ENCODE measurements at places on chromosomes 7 and 10.

DNA sequence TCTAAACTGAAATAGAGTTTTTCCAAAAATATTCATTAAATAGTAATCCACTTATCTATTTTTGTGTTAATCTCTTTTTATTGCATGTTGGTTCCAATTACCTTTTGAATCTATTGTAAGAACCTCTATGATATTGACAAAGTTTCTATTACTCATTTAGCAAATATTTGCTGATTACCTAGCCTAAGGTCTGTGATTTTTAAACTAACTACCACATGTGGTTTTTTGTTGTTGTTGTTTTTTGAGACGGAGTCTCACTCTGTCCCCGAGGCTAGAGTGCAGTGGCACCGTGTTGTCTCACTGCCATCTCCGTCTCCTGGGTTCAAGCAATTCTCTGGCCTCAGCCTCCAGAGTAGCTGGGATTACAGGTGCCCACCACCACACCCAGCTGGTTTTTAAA is 2.0 kb upstream of the ASB13 start:
- DNase-seq = no peak

DNA sequence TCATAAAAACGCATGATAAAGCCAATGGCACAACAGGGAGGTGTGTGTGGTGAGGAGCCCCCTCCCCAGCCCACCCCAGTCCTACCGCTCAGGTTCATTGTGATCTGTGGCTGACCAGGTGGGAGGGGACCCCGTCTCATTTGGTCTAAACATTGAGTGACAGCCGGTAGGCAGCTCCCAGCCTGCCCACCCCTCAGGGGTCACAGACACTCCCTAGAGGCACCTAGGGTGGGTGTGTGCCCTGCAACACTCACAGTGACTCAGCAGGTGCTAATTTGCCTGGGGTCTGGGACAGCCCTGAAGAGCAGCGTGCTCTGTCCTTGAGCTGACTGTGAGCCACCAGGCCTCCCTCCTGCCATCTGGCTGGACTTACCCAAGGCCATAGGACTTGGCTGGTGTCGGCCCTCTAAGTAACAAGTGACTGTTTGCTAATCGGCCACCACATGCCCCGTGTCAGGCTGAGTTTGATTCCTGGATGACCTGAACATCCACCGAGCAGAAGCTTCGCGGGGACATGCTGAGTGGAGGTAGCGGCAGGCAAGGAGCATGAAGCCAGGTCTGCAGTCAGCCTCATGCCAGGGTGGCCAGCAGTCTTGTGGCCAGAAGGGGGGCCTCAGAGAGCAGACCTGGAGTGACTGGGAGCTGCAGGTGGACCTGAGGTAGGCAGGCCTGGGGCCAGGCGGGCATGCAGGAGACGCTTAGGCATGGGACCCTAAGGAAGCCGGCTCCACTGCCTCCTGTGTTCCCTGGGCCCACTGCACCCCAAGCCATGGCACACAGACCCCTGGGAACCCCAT is 282.3 kb upstream of the SHH start:
- no peak for DNase-seq

GRCh38 chr10:122112625-122113160 is 123.7 kb downstream of the TACC2 start:
- DNase-seq = peak; percentile 85

DNA sequence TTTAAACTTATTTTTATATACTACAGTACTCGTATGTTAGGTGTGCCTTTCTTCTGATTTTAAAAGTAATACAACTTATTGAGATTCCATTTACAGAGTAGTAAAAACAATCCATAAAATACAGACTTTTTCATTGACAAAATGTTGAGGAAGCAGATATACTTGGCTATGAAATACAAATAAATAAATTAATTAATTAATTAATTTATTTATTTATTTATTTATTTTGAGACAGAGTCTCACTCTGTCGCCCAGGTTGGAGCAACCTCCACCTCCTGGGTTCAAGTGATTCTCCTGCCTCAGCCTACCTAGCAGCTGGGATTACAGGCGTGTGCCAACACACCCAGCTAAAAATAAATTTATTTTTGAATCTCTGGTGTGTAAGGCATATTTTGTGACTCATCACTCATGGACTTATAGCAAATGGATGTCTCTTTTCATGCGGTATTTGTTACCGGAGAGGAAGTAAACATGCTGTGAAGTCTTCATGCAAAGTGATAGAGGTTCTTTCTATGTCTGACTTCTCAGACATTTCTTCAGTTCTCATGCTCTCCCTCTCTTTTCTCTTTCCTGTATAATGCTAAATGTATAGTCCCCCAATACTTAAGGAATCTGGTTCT is 20.2 kb upstream of the SRPK2 start:
- no peak for DNase-seq

DNA sequence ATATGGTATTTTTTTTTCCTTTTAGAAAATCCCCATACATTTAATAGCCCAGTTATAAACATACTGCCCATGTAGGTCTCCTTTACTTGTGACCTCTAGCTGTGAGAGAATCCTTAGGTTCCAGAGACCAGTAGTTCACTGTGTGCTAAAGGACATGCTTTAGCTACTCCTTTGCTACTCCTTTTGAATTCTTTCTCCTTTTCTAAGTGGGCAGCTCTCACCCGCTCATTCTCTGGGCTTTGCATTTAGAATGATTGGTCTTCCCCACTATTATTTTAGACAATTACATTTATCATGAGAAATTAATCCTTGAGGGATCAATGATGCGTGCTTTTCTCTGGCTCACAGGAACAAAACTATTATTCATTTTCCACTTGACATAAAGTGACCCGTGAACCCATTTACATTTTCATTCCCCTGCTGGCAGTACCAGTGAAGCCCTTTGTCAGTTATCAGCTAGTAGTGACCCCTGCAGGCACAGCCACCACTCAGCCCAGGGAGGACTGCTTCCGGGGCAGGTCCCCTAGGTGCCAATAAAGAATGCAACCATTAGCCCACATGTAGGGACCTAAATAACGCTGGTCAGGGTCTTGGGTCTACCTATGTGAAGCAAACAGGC is 844.3 kb downstream of the CNTNAP2 start:
- no peak for DNase-seq

DNA sequence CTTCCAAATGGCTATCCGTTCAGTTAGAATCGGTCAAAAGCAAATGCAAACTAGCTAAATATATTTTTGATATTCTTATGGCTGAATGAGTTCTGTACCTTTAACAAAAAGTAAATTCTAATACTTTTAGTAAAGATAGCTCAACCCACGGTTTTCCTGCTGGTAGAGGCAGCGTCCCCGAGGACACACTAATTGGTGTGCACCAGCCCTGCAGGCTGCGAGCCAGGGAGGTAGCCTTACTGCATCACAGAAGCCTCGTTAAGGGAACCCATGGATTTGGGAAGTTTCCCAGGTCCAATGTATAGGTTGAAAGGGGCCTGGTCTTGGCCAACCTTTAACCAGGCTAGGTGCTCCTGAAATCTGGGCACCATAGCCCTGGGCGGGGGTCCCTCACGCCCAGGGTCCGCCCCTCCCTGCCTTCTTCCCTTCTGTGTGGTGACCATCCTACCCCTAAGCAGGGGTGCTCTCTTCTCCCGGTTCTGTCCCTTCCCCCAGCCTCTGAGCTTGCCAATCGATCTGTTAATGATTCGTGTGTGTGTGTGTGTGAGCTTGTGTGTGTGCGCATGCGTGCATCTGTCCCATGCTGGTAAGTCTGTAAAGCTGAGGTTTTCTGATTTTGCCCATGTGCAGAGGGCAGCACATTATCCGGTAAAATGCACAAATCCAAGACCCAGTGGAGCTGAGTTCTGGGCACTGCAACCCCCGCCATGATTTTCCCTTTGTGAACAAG is 191.7 kb downstream of the TCERG1L start:
- DNase-seq = no peak

DNA sequence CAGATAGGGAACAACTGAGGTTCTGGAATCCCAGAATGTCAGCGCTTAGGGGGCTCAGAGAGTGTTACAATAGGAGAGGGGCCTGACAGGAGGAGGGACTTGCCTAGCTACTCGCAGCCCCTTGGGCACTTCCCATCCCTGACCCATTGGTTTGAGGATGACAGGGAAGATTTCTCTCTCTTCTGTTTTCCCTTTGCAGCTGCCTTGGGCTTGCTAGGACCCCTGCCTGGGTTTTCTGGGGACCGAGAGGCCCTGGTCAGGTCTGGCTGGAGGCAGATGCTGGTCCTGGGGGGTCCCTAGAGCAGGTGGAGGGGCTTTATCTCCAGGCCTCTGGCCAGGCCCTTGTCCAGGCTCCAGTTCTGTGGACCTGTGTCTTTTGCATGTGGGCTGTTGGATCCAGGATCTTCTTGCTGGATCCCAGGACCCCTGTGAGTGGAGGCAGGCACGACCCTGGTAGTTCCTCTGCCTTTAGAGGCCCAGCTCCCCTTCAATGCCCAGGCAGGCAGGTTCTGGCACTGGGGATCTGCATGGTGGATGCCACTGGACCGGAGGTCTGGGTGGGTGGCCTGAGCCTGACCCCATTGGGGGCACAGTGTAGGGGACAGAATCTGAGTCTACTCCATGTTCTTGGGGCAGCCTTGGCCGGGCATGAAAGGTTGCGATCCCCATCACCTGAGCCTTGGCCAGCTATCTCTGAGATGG is 26.9 kb downstream of the RAMP3 start:
- DNase-seq = no peak

DNA sequence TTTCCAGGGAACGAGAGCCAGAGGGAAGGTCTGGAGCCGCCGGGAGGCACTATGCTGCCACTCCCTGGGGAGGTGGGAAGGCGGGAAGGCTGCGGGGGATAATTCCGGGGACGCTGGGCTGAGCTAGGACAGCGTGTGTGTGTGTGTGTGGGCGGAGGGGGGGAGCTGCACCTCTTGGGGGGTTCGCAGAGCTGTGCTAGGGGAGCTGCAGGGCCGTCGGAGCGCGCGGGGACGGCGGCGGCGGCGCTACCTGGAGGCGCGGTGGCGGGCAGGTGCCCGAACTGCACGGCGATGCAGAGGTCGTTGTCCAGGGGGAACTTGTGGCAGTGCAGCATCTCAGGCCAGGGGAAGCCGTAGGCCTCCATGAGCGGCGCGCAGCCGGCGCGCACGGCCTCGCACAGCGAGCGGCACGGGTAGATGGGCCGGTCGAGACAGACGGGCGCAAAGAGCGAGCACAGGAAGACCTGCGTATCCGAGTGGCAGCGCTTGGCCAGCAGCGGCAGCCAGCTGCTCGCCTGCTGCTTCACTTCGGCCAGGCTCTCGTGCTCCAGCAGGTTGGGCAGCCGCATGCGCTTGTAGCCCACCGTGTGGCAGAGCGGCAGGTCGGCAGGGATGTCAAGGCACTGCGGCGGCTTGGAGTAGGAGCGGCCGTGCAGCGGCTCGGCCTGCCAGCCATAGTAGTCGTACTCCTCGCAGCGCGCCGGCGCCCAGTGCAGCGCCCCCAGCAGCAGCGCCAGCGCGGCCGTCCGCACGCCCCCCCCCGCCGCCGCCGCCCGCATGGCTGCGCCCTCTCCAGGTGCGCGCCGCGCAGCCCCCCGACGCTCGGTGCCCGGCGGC is 526 bp downstream of the SFRP5 start:
- DNase-seq = no peak

GRCh38 chr7:30968294-30968693 is 4.5 kb downstream of the GHRHR start:
- DNase-seq = no peak

GRCh38 chr10:114545071-114545470 is 113.0 kb downstream of the ABLIM1 start:
- peak; percentile 56 for DNase-seq

GRCh38 chr7:16234493-16235146 is 186.7 kb downstream of the CRPPA start:
- no peak for DNase-seq

- DNase-seq = no peak
Measured at GRCh38 chr10:104342941-104343411, 4.7 kb upstream of the ITPRIP start.

GRCh38 chr10:125156196-125156595 is 4.2 kb downstream of the CTBP2 start:
- no peak for DNase-seq

GRCh38 chr7:75637854-75638593 is 100.7 kb downstream of the HIP1 start:
- no peak for DNase-seq

DNA sequence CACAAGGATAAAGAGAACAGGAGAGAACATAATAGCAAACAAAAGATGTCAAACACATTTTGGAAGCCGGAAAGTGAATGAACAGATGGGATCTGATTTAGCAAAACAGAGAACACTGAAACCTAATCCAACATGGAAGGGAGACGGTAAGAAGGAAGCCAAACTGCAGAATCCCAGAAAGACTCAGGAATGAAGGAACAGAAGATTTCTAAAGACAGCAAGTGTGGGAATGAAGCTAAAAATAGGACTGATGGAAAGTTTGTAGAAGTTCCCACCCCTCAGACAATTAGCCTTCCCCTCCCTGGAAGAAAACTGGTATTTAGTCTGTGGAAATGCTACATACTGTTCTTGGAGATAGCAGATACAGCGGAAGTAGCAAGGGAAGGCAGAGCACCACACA is 40.8 kb downstream of the SLC16A12 start:
- DNase-seq = no peak

DNA sequence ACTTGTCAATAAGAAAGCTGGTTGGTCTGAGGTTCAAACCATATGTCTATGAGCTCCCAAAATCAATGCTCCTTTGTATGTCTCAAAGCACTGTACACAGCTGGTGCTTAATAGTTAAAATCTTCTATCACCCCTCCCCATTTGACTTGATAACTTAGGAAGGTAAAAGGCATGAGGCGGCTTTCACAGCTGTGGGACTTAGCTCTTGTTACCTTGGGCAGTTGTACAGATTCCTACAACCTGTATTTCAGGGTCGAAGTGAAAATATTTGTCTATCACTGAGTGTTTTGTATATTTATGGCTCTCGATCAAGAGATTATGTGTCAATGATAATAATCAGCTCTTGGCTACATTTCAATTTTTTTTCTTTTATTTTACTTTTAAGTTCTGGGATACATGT is 992 bp upstream of the KIFBP start:
- DNase-seq = no peak

DNA sequence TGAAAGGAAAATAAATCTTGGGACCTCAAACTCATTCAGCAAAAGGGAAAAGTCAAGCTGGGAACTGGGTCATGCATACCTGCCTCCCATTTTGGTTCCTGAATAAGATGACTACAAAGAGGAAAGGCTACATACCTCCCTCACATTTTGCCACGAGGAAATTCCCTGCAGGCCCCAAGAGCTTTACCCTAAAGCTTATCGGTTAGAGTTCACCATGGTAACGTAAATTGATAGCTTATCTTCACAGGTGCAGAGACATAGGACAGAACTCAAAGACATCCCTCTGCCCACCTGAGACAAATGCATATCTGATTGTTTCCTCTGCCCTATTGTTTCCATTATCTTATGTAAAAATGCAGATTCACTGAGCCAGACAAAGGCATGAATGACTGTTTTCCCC is 31.5 kb upstream of the GRB10 start:
- DNase-seq = no peak

DNA sequence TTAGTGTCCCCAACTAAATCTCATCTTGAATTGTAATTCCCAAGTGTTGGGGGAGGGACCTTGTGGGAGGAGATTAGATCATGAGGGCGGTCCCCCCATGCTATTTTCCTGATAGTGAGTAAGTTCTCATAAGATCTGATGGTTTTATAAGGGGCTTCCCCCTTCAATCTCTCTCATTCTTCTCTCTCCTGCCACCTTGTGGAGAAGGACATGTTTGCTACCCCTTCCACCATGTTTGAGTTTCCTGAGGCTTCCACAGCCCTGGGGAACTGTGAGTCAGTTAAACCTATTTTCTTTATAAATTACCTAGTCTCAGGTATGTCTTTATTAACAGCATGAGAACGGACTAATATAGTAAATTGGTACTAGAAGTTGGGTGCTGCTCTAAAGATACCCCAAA is 365.6 kb downstream of the ANKRD7 start:
- peak; percentile 7 for DNase-seq

All from PC-9 (cell line).